ENCODE measurements at places on chromosomes 7 and 10.

DNA sequence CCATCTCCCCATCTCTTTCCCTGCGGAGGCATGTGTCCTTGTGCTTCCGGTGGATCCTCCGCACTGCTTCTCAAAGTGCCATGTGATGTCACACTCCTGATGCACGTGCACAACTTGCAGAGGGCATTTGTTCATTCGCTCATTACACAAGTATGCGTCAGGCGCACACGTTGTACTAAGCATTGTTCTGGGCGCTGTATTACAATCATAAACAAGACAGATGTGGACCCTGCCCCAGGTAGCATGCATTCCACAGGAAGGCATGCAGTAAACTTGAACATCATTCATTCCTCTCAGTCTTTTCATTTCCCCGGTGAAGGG lies 9.0 kb upstream of the RAMP3 start:
- no peak for DNase-seq

DNA sequence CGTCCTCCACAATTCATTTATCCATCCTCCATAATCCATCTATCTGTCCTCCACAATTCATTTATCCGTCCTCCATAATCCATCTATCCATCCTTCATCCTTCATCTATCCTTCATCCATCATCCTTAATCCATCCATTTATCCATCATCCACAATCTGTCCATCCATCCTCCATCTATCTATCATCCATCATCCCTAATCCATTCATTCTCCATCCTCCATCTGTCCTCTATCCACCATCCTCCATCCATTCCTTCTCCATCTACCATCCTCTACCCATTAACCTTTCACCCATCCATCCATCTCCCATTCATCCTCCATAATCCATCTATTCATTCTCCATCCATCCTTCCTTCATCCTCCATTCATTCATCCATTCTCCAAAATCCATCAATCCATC lies 36.0 kb upstream of the DPYSL4 start:
- DNase-seq = no peak

- DNase-seq = no peak
Observed at GRCh38 chr10:58919927-58920654, 256.4 kb upstream of the PHYHIPL start.

GRCh38 chr7:70872188-70872587 lies 259.8 kb upstream of the GALNT17 start:
- DNase-seq = no peak

DNA sequence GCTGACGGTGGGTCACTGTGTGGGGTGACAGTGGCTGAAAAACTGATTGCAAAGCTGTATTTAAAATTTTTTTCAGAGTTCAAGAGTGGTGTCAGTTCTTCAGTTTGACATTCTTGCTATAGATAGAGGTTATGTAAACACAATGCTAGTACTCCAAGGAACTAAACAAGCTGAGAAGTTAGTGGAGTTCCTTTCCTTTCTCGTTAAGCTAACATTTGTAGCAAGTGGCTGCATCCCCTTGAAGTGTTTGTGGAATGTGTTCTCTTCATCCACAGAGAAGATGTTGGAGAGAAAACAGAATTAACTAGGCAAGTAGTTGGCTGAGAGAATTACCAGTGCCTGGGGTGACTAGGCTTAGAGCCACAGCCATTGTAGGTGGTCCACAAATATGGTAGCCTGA lies 15.8 kb downstream of the CCNY start:
- DNase-seq = no peak

DNA sequence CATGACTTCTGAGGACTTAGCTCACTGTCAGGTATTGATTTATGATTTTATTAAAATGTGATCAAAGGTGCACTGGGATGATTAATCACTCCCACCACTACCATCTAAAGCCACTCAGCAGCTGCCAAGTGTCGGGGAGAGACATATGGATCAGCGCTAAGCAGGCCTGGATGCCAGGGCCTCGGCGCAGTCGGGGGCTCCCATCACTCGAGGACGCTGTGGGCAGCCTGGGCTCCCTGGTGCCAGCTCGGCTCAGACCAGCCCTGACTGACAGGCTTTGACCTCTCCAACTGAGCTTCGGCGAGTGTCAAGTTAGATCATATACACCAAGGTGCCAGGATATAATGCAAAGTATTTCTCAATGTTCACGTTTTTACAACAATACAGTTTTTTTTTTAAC lies 267.7 kb downstream of the ACTR3B start:
- no peak for DNase-seq

DNA sequence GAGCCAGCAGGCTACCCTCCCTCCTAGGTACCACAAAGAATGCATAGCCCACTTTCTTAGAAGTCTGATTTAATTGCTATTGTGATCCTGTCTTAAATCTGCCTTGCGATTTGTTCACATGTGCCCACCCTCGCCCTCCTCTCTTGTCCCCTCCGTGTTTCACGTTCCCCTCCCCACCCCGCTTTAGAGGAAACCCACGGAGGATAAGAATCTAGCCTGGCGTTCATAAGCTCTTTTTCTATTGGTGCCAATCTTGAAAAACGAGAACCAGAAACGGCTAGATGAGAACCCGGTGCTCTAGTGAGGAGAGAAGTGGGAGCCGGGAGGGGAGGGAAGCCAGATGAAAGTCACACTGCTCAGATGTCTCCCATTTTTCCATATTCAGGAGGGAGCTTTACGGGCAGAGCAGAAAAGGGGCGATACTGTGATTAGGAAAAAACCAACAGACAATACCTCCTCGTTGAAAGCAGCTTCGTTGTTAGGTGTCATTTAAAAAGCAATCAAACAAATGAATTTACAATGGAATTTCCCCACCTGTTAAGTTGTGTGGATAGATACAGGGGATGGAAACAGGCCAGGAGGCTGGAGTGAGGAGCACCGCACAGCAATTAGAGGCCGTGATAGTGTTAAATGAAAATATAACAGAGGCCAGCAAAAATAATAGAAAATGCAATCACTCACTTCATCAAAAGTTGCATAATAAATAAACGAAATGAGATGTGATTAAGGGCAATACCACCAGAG lies 272.1 kb downstream of the GATA3 start:
- no peak for DNase-seq

- DNase-seq = no peak
Observed at GRCh38 chr7:23207021-23207420, 25.2 kb downstream of the NUP42 start.

DNA sequence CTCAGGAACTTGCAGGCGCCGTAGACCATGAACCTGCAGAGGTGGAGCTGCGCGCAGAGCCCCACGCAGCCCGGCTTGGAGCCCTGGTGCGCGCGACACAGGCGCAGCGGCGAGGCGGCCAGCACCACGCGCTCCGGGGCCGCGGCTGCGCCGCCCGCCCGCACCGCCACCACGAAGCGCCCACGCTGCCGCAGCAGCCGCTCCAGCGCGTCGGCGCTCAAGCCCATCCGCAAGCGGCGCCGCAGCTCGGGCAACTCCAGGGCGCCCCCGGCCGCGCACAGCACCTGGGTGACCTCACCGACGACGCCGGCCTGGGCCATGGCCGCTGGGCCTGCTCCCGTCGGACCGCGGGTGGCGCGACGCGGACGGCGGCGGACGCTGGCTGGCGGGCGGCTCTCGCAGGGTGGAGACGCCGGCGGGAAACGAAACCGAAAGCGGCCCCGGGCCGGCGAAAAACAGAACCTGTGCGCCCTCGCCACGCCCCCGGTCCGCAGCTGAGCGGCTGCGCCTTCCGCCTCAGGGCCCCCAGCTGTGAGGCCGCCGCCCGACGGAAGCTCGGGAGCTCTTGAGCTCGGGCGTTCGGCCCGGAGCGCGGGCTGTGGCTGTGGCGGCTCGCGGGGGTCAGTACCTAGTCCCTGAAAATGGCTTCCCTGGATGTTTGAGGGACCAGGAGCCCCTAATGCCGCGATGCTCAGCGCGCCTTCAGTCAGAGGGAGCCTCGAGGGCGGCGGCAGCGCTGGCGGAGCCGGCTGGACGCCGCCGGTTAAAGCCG lies at the start of gene PARP12:
PARP12 (minus strand) TSS at position 424 of the 772 bp plus-strand sequence; CDS start at position 320, 104 bp downstream.
- DNase-seq = peak; percentile 92

GRCh38 chr7:157458254-157458633 lies 121.4 kb downstream of the DNAJB6 start:
- no peak for DNase-seq

- DNase-seq = no peak
Observed at GRCh38 chr7:55309040-55309991, 55.8 kb upstream of the LANCL2 start.

DNA sequence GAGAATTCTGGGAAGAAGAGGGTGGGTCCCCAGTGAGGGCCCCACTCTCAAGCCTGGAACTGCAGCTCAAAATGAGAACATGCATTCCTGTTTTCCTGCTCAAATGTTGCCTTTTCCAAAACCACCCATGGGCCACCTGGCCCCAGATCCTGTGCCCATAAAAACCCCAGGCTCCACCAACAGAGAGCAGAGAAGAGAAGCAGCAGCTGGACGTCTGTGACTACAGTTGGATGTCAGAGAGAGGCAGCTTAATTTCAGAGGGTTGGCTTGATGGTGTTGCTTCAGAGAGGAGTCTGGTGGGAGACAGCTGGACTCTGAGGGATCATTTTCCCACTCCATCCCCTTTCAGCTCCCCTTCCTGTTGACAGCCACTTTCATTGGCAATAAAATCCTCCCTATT lies 256.4 kb downstream of the FZD1 start:
- no peak for DNase-seq

DNA sequence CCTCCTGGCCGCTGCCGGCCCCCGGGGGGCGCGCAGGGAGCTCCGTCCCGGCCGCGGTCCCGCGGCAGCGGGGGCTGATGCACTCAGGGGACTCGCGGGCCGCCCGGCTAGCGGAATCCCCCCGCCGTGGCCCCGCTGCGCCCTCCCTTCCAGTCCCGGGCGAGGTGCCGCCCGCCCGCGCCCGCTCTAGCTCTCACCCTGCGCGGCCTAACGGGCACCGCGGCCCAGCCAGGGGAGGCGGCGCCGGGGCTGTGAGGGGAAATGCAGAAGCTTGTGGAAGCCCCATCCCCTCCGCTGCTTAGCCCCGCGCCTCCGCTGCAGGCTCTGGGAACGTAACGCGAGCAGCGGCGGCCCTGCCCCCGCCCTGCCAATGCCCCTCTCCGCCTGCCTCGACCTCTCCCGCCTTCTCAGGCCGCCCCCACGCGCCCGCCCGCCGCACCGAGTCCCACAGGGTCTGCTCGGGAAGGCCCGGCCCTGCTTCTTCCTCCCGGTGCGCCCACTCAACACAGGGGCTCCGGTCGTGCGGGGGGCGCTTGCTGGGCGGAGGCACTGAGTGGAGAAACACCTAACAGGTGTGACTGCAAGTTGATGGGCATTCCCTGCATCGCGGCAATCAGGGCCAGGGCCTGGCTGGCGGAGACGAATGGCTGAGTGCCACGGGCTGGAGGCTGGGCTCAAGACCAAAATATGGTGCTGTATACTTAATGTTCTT lies 384 bp upstream of the TMEM229A start:
- no peak for DNase-seq

- DNase-seq = no peak
Observed at GRCh38 chr10:19877466-19878255, 61.4 kb downstream of the PLXDC2 start.

DNA sequence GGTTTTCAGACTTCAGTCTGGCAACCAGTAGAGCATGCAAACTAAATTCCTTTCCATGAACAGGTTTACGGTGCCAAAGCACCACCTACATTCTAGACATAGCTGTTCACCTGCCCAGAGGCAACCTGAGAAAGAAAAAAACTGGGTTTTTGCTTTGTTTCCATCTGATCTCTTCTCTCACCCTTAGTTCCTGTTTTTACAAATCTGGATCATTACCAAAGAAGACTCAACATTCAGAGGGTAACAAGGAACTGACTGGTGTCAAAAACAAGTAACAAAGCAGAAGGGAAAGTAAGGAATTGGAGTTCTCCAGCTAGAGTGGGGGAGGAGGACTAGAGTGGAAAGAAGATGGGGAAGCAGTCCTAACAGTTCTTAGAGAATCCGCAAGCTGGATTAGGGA lies 36.4 kb downstream of the CPVL start:
- DNase-seq = no peak

DNA sequence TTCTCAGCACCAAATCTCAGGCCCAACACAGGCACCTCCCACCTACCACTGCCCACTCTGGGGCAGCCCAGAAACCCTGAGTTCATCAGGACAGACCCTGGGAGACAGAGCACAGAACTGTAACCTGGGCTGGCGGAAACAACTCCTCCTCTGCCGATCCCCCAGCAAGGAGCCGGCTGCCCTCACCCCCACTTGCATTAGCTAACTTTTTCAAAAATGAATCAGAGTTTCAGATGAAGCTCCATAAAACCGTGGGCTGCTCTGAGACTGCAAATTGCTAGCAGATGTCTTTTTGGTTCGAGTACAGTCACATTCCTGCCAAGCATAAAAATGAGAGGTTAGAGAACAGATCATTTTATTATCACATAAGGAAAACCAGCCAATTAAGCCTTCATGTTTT lies 93.4 kb upstream of the PARD3 start:
- no peak for DNase-seq

DNA sequence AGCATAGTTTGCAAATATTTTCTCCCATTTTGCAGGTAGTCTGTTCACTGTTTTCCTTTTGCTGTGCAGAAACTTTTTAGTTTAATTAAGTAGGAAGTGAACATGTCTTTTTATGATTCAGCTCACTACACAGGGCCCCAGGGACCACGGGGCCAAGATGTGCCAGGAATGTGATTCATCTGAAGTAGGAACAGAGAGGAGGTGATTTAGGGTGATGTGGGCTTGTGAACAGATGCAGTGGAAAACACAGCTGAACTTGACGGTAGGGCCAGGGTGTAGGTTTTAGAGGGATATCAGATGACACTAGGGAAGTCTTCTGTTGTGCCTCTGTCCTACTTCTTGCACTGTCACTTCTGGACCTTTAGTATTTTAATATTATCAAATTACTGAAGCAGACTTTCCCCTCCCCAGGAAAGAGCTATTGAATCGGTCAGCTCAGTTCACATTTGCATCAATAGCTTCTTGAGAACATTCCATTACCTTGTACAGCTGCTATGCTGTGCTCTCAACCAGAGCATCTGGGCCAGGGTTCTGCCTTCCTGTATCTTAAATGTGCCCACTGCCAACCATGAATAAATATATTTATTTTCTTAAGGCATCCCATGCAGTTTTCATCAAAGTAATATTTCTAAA lies 96.9 kb downstream of the OSBPL3 start:
- peak; percentile 81 for DNase-seq

Data from lung microvascular endothelial cell (primary cell).